ENCODE measurements at places on chromosomes 4 and X.

GRCh38 chr4:2281575-2282343, 19.9 kb upstream of the MXD4 start:
- no peak for DNase-seq

DNA sequence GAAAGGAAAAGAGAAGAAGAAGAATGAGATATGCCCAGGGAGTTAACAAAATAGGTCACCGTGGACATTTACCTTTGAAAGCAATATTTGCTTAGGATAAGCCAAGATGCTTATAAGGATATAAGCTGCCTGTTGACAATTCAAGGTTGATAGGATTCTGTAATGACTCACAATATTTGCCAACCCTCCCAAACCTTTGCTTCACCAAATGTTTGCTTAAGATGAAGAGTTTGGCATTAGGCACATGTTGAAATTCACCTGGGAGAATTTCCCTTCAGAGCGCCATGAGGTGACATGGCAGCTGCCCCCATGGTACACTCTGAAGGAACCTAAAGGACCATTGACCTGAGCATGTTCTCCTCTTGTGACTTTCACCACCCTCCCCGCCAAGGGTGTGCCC, 4.6 kb downstream of the PALLD start:
- no peak for DNase-seq

DNA sequence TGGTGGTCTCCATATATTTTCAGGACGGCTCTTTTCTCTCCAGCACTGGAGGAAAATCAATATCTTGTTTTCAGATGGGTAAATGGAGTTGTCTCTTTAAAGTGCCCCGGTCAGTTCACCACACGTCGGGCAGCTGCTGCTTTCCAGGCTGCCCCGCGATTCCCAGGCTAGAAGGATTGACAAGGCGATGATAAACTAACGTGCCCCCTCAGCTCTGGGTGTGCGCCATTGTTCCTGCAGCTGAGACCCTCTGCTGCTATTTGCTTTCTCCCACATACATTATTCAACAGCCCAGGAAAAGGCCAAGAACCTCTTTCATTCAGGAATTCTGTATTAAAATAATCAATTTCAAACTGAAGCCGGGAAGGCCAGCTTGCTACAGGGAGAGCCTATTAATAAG, 254.5 kb downstream of the SOX3 start:
- no peak for DNase-seq

DNA sequence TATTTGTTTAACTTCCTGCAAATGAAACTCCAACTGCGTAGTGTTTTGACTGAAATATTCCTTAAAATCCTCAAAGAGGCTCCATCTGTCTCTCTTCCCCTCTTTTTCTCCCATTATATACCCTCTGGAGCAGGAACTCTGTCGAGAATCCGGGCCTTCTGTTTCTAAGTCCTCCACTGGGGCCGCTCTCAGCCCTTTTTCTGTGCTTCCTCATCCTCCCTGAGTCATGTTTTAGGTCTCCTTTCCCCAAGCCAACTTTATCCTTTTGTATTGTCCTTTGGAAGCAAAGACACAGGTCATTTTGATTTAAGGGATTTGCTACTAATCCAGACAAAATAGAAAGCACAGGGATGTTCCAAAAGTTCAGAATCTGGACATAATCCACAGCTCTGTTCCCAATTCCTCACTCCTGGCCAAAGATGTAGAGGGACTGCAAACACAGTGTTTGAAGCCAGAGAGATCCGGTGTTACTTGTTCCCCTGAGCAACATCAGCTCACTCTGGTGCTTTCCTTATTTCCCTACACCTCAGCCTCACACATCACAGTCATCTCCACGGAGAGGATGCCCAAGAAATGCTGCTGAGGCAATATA, 131.0 kb upstream of the KLF3 start:
- DNase-seq: no peak

DNA sequence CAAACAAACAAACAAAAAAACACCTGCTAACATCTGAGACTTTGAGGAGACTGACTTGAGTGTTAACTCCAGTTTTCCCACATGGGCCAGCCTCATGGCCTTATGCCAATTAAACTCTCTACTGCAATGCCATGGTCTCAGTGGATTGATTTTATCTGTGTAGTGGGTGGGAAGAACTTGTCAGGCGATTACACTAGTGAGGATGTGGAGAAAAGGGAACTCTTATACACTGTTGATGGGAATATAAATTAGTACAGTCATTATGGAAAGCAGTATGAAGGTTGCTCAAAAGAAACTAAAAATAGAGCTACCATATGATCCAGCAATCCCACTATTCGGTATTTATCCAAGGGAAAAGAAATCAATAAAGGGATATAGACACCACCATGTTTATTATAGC, 12.8 kb upstream of the XIAP start:
- no peak for DNase-seq

- DNase-seq: peak; percentile 23
Measured at GRCh38 chrX:11787564-11787963, 29.5 kb downstream of the MSL3 start.

DNA sequence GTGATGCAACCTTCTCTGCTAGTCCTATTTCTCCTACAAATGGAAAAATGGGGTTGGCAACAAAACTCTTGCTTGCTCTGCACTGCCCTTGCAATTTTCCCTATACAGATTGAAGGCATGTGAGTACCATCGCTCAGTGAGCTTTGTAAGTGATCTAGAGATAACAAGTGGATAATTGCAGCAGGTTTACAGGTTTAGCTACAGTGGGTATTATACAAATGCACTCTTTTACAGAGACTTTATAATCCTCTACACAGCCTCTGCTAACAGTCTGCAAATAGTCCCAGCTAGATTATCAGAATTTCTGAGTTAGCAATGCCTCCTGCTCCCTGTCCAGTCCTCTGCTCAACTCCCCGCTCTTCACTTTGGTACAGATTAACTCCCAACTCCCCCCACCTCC, 11.1 kb downstream of the LEF1 start:
- DNase-seq: no peak

DNA sequence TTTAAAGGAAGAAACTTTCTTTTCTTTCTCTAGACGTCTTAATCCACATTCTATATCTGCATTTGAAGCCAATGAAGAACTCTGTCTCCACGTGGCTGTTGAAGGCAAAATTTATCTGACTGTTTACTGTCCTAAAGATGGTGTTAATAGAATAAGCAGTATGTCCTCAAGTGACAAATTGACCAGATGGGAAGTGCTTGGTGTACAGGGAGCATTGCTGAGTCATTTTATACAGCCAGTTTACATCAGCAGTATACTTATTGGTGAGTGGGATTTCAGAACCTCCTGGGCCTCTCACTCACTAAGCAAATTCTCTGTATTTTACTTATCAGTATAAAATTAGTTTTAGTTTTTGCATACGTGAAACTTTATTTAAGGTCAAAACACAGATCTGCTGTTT, 33.7 kb downstream of the ADAD1 start:
- DNase-seq: no peak

All from EL (cell line).